T47D (cell line): ENCODE measurements at places on chromosomes 2 and 18.

- DNase-seq = no peak
Observed at GRCh38 chr2:111201214-111201613, 80.5 kb downstream of the BCL2L11 start.

DNA sequence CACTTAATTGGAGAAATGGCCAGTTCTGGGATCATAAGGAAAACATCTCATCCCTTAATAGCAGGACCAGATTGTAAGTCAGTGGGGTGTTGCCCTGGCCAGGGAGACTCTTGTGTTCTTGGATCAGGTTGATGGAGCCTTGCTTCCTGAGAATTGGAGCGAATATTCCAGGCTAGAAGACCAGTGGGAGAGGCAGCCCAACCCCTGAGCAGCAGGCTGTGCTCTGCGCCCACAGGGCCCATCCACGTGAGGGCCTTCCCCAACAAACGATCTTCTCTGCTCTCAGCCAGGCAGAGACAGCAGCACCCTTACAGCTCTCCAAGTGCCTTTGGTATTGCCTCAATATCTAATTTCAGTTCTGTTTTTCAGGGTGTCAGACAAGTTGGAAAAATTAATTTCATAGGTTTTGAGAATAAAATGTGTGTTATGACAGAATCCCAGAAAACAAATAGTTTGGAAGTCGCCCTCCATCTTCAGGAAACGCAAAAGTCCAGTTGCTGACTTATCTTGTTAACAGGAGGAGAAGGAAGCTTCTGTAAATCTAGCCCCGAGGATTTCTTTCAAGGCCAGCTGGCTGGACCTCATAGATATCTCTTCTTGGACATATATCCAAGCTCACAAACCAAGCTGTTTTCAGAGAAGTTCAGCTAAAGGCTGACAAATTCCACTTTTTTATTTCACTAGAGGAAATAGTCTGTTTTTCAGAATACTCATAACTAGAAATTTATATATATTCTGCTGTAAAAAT, 105.5 kb downstream of the COPS8 start:
- no peak for DNase-seq

DNA sequence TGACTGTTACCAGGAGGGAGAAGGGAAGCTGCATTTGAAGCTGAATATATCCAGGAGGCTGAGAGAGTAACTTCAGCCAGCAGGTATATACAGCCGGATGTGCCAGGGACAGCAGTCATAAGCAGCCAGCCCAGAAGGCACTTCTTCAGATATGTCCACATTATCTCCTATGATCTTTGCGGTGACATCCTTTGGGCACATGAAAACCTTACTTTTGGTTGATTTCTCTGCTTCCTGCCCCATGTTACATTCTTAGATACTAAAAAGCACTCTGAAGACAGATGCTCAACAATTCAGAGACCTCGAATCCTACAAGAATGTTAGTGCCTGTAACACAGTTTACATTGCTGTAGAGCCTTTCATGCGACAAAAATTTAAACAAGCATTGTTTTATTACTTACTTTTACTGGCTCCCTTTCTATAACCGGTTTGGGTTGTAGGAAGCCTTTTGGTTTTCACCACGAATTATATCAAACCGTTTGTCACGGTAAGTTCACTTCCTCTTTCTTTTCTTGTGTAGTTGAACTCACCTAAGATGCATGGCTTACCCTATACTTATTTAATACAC, 50.3 kb upstream of the TLK1 start:
- peak; percentile 14 for DNase-seq

- DNase-seq = no peak
Observed at GRCh38 chr18:67194886-67195285, 321.6 kb downstream of the DSEL start.

DNA sequence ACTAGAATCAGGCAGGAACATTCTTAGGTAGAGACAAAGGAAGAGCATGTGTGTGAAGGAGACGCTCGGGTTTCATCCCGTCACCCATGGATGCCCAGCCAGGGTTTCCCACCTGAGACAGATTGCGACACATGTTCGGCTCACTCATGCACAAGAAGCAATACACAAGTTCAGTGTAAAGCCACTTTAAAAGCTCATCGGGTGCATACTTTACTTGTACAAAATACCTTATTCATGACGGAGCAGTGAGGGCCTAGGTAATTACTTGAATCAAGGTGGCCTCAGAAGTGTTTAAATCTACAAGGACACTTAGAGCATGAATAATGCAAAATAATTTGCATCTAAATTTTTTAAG, 42.0 kb downstream of the ZEB2 start:
- no peak for DNase-seq

- DNase-seq = no peak
Observed at GRCh38 chr2:28274911-28275685, 117.6 kb upstream of the FOSL2 start.

- DNase-seq = no peak
Observed at GRCh38 chr2:16392647-16393499, 272.8 kb downstream of the CYRIA start.

DNA sequence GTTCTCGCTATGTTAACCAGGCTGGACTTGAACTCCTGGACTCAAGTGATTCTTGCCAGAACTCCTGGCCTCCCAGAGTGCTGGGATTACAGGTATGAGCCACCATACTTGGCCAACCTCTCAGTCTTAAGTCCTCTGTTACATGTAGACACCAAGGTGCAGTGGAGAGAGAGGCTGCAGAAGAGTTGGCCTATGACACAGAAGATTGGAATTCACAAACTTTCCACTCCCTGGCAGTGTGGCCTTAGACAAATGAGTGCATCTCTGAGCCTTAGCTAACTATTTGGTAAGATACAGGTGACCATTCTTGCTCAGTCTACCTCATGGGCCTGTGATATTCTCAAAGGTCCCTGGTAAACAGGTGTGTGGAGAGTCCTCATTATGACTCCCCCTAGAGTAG, 159.7 kb downstream of the MYCN start:
- peak; percentile 21 for DNase-seq

GRCh38 chr2:77873506-77873905, 351.3 kb upstream of the LRRTM4 start:
- no peak for DNase-seq

DNA sequence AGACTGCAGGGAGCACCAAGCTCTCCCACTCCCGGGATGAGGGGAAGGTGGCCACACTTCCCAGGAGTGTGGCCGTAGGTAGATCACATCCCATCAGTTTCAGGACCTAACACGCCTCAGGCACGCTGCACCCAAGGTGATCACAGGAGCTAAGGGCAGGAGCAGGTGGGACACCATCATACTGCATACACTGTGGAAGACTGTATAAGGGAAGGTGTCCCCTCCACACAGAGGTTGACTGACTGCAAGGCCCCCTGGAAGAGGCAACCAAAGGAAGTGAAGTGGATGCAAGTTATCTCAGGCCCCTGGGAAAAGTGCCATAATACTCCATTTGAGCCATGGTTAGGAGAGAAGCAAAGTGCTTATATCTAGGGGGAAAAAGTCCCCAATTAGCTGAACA, 351.9 kb upstream of the SMIM21 start:
- DNase-seq = no peak

DNA sequence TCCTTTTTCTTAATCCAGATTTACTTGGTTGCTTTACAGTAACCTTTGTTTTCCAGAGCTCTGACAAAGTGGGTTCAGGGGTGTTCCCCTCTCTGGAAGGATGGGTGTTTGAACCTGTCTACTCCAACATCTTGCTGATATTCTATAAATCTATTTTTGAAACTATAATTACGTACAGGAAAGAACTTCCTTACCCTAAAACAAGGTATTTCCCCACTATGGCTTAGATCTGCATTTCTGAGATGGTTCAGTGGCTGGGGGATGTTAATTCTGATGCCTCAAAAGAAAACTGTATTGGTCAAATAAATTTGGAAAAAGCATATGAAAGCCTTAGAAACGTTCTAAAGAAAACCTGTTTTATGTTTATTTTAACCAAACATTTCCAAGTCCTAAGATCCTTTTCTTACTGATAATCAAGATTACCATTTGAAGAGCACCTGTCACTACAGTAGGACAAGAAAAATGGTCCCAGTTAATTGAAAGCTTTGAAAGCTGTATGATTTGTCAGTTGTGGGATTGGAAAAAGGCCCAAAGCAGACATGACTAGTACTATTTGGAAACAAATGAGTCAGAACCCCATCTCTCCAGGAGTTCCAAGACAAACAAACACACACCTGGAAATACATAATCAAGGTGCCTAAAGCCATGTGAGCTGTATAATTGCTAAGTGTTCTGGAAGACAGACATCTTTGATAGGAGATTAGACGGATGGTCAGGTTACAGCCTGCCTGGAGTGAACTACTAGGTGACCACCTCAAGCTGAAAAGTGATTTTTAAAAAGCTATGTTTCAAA, 57.5 kb downstream of the KDM3A start:
- DNase-seq = no peak

DNA sequence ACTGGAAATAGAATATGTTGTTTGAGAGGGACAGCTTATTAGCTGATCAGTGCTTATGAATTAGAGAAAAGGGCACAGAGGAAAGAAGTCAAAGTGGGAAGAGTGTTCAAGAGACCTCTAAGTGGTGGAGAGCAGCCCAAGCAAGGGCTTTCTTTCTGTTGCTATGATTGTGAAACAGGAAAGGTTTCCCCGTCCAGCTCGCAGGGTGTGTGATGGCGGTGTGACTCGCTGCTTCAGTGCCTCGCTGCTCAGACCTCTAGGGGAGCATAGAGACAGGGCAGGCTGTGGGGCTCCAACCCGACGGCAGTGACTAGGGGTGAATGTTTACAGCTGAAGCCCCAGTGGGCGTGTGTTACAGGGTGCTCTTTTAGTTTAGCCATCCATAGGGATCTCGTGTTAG, 166.5 kb upstream of the COPS8 start:
- DNase-seq = no peak
